ENCODE measurements at places on chromosomes 11 and 22.

DNA sequence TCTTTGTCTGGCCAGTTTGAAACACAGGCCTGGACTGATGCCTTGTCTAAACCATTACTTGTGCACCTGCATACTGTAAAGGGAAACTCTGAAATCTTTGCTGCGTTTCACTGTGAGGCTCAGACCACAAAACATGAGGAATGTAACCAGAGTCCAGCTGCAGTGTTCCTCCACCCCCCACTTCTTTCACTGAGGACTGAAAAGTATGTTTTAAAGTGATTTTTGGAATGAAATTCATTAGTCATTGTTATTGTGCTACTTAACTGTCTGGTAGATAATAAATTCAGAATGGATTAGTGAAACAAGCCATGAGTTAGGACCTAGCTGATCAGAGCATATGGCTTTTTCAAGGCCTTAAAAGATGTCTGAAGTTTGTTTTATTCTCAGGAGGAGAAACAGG, 181.2 kb downstream of the WNT11 start:
- no peak for DNase-seq

- DNase-seq, result no peak
Measured at GRCh38 chr11:16030664-16031063, 325.7 kb downstream of the SOX6 start.

DNA sequence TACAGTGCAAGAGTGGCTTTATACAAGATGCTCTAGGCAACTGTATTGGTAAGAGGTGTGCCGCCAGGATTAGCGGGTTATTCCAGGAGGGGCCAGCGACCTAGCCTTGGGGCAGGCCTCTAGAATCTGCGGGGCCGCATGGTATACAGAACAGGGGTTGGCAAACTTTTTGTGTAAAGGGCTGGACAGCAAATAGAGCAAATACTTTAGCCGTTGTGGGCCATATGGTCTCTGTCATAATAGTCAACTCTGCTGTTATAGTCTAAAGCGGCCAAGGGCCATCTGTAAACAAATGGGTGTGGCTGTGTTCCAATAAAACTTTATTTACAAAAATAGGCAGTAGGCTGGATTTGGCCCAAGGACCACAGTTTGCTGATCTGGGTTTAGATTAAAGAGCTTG, 32.6 kb downstream of the FBLN1 start:
- no peak for DNase-seq

GRCh38 chr11:19380375-19380774, 139.6 kb upstream of the E2F8 start:
- DNase-seq, result no peak

DNA sequence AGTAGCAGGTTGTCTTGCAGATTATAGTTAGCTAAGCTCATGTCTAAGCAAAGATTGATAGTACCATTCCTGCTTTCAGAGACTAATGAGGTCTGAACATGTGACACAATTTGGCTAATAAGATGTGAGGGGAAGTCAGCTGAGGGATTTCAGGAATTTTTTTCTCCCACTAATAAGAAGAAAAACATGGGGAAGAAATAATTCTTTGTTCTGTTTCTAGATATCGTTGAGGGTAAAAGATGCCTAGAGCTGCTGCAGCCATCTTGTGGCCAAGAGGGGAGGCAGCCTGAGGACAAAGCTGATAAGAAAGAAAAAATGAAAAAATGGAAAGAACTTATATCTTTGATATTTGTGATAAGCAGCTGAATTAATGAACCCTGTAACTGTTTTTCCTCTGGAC, 1334.4 kb downstream of the LRRC4C start:
- no peak for DNase-seq

DNA sequence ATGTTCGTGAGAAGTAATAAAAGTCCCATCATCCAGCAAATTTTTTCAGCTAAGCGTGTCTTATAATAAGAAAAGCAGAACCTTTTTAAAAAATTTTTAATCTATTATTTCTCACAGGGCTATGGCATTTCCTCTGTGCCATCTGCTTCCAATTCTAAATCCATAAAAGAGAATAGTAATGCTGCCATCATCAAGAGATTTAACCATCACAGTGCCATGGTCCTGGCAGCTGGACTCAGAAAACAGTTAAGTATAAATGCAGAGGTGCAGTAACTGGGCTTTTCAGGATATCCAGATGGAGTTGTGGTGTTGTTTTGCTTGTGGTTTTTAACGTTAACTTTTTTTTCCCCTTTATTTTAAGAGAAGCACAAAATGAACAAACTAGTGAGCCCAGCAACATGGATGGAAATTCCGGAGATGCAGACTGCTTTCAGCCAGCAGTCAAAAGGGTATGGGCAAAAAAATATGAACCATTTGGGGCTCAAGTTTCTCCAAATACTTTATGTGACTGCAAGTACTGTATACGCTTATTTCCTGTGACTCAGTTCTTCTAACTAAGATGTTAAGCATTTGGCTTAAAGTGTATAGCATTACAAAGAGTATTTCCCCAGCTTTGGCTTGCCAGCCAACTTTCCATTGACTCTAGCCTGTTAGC, 25.2 kb downstream of the GTF2H1 start:
- no peak for DNase-seq

DNA sequence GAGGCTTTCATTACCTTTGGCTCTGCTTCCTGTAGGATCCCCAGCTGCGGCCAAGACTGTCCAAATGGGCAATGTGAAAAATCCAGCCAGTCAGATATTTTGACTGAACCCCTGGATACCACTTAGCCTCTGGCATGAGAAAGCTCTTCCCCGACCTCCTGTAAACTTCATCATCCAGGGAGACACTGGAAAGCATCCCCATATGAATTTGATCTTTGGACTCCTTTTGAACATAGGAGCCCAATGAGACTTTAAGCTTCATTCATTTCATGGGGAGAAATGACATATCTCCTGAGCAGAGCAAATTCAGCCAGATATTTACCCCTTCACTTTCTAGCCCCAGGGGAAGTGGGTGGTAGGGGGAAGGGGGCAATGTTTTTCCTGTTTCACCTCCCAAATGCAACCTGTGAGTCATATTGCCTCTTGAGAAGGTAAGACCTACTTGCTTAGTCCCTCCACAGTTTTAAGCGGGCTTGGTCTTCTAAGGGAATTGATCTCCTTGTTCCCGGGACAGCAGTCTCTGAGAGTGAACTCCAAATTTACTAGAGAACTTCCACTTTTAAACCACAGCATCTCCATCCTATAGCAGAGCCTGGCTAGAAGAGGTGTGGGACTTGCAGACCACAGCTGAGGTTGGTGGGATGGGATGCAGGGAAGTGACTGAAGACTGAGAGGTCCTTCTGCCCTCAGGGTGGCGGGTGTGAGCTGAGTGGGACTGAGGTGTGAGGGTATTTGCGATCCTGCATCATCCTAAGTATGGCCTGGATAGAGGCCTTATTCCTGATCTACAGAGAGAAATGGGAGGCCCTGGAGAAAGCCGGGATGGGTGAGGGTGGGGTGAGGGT, 20.3 kb upstream of the POU2AF1 start:
- DNase-seq, result no peak
